ENCODE measurements at places on chromosomes 4 and X. TPM values are rescaled to one million over a fixed set of nuclear protein-coding genes. Genes with fewer than 3 reads are reported as not detected.
A peak's percentile ranks its signal among the peaks of the same experiment; 100 is the strongest.

DNA sequence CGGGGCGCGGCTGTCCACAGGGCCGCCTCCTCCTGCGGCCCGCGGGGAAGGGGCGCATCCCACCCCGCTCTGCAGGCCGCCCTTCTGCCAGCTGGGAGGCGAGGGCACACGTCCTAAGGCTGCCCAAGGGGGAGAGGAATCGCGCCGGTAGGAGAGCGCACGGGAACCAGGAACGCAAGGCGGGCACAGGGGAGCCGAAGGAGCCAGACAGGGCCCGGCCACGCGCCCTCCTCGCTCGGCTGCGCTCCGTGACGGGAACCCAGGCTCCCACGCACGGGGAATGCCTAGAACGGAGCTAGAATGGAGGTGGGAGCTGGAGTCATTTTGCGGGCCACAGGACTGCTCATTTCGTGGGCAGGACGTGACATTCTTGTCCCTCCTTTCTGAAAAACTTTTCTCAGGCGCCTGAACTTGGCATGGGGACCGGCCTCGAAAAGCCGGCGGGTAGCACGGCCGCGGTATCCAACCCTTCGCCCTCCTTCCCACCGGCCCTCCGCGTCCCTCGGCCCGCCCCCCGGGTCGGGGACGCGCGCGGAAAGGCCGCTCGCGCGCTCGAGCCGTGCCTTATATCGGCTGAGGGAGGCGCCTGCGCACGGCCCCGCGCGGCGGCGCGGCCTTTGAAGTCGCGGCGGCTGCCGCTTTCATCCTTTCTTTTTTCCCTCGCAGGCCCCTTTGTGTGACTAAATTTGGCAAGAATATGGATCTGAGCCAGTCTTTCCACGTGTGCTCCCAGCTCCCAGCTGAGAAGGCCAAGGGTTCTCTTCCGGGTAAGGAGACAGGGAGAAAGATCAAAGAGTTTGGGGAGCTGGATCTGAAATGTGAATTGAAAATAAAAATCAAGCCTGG lies 4.2 kb upstream of the LEF1 start:
- DNase-seq = peak; percentile 38

DNA sequence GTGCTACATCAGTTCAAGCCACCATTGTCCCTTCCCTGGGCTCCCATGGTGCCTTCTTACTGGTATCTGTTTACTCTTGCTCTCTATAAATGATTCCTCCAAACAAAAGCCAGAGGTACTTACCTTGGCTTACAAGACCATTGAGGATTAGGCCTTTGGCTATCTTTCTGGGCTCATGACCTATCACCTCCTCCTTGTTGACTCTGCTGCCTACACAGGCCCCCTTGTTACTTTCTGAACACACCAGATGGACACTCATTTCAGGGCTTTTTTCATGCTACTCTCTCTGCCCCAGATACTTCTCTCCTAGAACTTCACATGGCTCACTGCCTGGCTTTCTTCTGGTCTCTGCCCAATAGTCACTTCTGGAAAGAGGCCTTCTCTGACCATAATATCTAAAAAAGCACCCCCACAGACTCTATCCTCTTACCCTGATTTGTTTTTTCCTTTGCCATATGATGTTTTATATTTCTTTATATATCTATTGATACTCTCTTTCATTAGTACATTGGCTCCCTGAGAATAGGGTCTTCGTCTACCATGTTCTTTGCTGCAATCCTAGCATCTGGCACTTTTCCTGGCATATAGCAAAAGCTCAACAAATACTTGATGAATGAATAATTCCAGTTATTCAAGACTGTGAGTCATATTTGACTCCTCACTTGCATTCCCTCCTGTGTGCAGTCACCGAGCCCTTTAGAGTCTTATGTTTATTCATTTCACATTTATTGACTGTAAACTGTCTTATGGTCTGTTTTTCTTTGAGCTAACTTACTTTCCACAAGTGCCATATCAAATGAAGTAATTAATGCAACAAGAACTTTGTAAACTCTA lies 27.1 kb upstream of the TAPT1 start:
- no peak for DNase-seq

- no peak for DNase-seq
Observed at GRCh38 chr4:78032446-78032845, 24.7 kb upstream of the FRAS1 start.

DNA sequence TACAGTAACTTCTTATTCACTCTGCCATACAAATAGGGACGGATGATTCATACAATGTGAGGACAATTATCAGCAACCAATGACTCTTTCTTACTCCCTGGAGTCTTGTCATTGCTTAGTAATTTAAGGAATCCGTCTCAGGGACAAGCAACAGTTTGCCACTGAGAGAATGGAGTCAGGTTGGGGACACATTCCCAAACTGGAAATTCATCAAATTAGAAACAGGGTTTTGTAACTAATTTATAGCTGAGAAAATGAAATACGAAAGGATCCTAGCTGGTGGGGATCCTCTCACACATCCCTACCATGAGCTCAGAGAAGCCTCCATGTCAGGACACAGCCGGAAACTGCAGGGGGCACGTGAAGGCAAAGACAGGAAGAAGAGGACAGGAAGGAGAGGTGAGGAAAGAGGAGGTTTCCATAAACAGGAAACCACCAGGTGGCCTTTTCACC lies 50.4 kb upstream of the KDR start:
- DNase-seq = no peak

Gene NSG1
- total RNA-seq = 22.3 TPM

Gene AMBN
- total RNA-seq = not detected
